ENCODE measurements at places on chromosomes 5 and 9. TPM values are rescaled to one million over a fixed set of nuclear protein-coding genes. Genes with fewer than 3 reads are reported as not detected.

Gene HABP4
- total RNA-seq = 2.4 TPM

Gene SH3PXD2B
- 3.8 TPM for total RNA-seq

Gene SLCO6A1
- not detected for total RNA-seq

Gene CER1
- not detected for total RNA-seq

Gene TSSK1B
- not detected for total RNA-seq

Gene FAM151B
- total RNA-seq = 1.2 TPM

Gene GGTA1
- total RNA-seq = 1.2 TPM

Gene LRRC8A
- 11.0 TPM for total RNA-seq

Gene PHF24
- not detected for total RNA-seq

Gene GBGT1
- 1.2 TPM for total RNA-seq

Gene NPM1
- total RNA-seq = 184 TPM

Gene PCDHGA10
- 2.2 TPM for total RNA-seq

Gene DIAPH1
- total RNA-seq = 120 TPM

Gene C5orf52
- total RNA-seq = not detected

Gene LURAP1L
- 12.7 TPM for total RNA-seq

Gene CARTPT
- not detected for total RNA-seq

Gene AFAP1L1
- 2.6 TPM for total RNA-seq

Gene MROH2B
- total RNA-seq = 0.88 TPM

Gene DMRT2
- total RNA-seq = not detected

Gene PCDHB13
- 0.65 TPM for total RNA-seq

Gene IL6ST
- 154 TPM for total RNA-seq

All from left lobe of liver (tissue), 2 donors.